ENCODE measurements at places on chromosomes 3 and 15.

- no peak for DNase-seq
Measured at GRCh38 chr3:52015438-52016228, 19.9 kb upstream of the RPL29 start.

- DNase-seq = no peak
Measured at GRCh38 chr3:140395134-140396075, 282.5 kb upstream of the TRIM42 start.

GRCh38 chr3:148221303-148221702 lies 476.4 kb upstream of the AGTR1 start:
- no peak for DNase-seq

- no peak for DNase-seq
Measured at GRCh38 chr3:44020143-44020542, 221.5 kb upstream of the TOPAZ1 start.

DNA sequence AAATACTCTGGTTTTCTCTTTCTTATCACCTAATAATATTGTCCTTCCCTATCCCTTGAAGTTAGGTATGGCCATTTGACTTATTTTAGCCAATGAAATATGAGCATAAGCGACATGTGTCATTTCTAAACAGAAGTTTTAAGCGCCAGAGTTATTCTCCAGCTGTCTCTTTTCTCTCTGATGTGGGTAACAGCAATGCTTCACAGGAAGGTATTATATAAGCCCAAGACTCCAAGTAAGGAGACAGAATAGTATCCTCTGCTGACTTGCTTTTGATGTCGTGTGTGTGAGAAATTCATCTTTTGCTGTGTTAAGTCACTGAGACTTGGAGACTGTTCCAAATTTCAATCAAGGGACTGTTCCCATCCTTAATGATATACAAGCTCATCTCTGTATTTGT lies 224.6 kb upstream of the NECTIN3 start:
- DNase-seq = no peak

- DNase-seq = no peak
Measured at GRCh38 chr15:70636540-70637165, 126.7 kb downstream of the UACA start.

GRCh38 chr3:3516996-3517395 lies 282.2 kb upstream of the LRRN1 start:
- no peak for DNase-seq

DNA sequence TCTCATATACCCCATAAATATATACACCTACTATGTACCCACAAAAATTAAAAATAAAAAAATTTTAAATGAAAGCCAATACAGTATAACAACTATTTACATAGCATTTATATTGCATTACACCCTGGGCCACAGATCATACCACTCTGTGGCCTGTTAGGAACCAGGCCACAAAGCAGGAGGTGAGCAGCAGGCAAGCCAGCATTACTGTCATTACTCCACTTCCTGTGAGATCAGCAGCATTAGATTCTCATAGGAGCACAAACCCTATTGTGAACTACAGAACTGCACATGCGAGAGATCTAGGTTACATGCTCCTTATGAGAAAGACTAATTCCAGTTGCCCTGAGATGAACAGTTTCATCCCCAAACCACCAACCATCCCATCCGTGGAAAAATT lies 17.4 kb downstream of the FILIP1L start:
- DNase-seq = no peak

DNA sequence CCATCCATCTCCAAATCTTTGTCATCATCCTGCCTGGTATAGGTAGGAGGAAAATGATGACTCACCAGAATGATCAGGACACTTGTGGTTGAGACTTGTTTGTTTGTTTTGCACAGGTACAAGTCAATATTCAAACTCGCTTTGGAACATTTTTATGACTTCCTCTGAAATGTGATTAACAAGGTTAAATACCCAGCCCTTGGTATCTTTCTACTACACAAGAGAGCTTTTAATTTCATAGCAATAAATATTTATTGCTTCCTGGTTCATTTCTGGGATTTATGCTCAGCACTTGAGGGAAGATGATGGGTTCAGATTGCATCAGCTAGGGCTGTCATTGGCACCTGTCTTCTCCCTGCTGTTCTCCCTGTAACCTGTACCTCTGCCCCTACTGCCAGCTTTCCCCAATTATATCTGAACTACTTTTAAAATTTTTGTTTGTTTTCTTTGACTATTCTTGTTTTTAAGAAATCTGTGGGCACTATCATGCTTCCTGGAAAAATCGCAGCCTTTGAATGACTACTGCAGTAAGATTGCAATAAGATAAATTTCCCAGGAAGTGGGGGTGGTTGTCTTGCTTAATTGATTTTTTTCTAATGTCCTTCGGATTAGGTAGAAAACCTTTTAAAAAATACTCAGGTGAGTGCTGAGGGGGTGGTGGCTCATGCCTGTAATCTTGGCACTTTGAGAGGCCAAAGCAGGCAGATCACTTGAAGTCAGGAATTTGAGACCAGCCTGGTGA lies 24.3 kb upstream of the GCNT3 start:
- DNase-seq = no peak

- no peak for DNase-seq
Measured at GRCh38 chr3:126151562-126152302, 28.7 kb downstream of the ALDH1L1 start.

- DNase-seq = no peak
Measured at GRCh38 chr3:197368821-197369220, 70.4 kb upstream of the DLG1 start.

- DNase-seq = no peak
Measured at GRCh38 chr15:98276018-98276417, 315.5 kb downstream of the ARRDC4 start.

DNA sequence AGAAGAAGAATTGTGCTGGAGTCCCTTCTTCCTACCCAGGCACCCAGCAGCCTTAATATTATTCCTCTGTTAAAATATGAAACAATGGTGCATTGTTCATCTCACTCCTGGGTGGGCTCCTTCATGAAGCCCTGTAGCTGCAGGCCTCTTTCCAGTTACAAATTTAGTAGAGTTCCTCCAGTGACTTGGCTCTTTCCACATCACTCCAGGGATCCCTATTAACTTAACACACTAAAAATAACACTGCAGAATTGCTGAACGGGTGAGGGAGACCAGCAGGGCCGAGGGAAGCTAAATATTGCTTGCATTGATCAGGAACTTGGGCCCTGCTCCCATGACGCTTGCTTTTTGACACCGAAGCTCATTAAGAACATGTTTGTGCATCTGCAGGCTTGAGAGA lies 142.3 kb downstream of the PDCD6IP start:
- DNase-seq = no peak

GRCh38 chr3:37605572-37606153 lies 256.0 kb upstream of the CTDSPL start:
- no peak for DNase-seq

GRCh38 chr3:9884555-9885165 lies 4.6 kb upstream of the CIDEC start:
- DNase-seq = no peak

DNA sequence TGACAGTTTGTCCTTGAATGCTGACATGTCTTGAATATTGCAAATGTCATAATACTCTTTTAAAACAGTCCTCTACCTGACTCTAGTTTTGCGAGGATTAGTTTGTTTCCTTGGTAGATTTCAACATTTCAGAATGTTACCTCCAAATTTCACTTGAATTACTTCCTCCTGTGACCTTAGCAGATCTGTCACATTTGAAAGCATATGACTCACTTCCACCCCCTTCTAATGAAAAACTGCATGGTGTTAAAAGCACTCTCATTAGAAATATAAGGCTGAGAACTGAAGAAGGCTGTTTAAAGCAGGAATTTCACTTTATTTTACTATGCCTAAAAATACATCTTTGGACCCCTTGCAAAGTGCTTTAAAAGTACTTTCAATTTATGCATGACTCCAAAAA lies 598.7 kb upstream of the TGFBR2 start:
- DNase-seq = no peak

DNA sequence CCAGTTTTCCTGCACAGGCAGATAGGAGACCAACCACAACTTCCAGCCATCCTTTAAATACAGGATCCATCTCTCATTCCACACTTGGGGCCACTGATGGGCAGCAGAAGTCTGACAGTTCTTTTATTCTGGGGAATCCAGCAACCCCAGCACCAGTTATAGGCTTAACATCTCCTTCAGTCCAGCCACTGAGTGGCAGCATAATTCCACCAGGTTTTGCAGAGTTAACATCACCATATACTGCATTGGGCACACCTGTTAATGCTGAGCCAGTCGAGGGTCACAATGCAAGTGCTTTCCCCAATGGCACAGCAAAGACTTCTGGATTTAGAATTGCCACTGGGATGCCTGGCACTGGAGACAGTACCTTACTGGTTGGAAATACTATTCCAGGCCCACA lies 2.9 kb downstream of the NPAP1 start:
- DNase-seq = no peak

GRCh38 chr3:136055491-136055890 lies 90.0 kb downstream of the PPP2R3A start:
- no peak for DNase-seq

DNA sequence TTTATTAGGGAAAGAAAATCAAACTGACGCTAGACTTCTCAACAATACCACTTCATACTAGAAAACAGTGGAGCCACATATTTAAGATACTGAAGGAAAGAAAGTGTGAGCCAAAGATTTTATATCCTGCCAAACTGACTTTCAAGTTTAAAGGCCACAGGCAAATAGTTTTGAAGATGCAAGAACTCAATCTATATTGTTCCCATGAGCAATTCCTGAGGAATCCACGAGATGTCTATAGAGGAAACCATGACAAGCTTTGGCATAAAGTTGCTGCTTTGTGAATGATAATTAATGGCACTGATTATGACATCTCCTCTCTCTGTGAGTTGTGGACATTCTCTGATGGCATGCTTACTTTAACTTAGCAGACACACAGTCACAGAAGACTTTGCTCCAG lies 276.1 kb upstream of the GOLGA6L4 start:
- no peak for DNase-seq

DNA sequence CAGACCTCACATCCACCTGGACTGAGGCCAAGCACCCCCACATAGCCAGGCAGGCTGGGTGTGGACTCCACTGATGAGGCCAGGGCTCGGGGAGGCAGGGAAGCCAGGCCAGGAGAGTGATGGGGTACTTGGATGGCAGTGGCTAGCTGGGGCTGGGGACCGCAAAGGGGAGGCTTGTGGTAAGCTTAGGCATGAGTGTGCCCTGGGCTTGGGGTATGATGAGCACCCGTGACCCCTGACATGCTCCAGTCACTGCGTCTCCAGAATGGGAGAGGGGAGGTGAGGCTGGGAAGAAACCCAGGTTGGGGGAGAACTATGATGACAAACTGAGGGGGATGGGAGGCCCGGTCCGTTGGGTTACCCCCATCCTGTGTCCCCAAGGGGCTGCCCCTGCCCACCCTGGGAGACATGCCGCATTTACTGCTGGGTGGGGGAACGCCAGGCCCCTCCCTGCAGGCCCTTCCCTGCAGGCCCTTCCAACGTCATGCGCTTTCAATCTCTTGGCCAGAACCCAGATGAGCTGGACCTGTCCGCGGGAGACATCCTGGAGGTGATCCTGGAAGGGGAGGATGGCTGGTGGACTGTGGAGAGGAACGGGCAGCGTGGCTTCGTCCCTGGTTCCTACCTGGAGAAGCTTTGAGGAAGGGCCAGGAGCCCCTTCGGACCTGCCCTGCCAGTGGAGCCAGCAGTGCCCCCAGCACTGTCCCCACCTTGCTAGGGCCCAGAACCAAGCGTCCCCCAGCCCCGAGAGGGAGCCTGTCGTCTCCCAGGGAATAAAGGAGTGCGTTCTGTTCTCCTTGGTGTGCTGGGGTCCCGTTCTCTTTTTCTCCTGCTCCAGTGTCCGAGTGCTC lies 34.1 kb downstream of the TSPAN3 start:
- DNase-seq = no peak

DNA sequence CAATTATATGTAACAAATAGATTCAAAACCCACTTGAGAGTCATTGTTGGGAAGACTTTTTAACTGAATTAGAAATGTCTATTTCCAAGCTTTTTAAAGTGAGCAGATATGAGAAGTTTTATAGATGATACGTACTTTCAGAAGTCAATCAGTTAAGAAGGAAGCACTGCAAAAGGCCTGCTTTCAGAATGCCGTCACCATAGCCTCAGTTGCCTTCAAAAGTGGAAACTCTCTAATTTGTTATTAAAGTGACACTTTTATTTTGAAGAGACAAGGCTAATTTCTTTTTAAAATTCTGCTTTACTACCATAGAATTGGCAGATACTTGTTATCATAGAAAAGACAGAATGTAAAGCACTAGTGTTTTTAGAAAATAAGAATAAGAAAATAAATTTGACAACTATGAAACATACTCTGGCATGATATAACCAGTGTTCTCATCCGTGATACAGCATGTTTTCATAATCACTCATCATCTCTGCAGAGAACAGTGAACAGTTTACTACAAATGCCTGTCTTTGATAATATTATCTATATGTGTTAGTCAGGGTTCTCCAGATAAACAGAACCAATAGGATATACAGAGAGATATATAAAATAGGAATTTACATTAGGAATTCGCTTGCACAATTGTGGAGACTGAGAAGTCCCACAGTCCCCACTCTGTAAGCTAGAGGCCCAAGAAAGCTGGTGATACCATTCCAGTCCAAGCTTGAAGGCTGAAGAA lies 7.0 kb upstream of the PLD1 start:
- DNase-seq = no peak

DNA sequence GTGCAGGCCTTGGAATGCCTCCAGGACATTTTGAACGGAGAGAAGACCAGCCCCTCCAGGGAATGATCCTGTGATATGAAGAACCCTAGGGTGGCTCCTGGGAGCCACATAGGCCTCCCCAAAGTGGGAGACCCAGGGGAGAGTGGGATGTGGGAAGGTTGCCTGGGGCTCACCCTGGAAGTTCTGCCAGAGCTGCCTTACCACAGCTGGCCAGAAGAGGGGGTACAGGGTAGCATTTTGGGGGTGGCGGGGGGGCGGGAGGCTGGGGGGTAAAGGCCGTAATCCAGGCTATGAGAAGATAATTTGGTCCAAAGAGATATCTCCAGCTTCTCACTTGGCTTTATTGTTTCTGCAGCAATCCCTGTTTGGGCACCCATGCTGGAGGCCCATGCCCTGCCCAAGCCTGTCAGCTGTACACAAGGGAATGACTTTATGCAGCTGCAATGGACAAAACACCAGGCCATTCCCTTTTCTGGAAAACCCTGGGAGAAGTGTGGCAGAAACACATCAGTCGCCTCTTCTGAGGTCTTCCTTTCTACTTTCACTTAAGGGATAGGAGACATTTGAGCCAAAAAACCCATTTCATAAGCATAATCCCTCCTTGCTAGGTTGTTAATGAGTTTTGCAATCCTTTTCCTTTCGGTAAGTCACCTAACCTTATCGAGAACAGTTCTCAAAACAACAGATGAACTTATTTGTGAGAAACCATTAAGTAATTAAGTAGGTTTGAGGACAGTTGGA lies 11.0 kb upstream of the MUSTN1 start:
- peak; percentile 7 for DNase-seq

GRCh38 chr3:54574906-54575617 lies 352.8 kb downstream of the LRTM1 start:
- no peak for DNase-seq

DNA sequence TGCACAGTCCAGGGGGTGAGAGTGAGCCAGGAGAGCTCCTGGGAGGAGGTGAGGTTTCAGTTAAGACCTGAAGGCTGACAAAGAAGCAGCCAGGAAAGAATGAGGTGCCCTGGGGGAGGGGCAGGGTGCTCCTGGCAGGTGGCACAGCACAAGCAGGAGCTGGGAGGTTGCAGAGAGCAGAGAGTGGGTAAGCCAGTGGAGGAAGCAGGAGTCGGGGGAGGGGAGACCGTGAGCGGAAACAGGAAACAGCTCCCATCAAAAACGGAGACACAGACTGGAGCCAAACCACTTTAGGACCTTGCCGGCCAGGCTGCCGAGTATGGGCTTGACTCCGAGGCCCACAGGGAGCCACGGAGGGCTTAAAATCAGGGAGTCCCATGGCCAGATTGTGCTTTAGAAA lies 12.1 kb upstream of the FBLN2 start:
- DNase-seq = no peak

GRCh38 chr3:12818273-12818672 lies 21.8 kb downstream of the CAND2 start:
- no peak for DNase-seq

Data from CD4-positive, alpha-beta T cell treated with Interleukin-1 beta for 1 hour (primary cell).